ENCODE measurements at places on chromosomes 3 and 15.

DNA sequence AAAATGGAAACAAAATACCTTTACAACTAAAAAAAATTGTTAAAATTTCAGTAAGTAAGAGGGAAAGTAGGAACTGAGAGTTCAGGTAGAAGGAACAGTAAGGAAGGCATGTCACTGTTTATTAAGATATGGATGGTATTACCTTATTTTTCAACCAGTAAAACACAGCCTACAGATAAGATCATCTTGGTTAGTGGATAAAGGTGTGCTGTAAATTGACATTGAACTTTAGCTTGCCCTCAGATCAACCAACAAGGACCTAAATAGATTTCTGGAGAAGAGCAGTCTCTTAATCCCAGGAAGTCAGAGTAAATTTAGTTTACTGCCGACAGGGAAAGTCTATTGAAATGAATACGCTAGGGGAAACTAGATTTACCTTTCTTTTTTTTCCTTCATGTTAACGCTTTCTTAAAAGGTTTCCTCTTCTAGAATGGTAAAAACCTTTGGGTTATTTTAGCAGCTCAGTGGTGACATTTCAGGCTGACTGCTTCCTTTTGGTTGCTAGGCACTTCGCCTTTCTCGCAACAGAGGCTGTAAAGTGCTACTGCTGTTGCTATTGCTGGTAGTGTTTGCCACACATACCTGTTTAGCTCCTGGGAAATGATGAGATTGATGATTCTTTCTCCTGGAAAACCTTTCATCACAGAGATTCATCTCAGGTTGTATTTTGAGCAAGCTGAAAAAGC is 12.9 kb downstream of the DZIP3 start:
- no peak for DNase-seq

DNA sequence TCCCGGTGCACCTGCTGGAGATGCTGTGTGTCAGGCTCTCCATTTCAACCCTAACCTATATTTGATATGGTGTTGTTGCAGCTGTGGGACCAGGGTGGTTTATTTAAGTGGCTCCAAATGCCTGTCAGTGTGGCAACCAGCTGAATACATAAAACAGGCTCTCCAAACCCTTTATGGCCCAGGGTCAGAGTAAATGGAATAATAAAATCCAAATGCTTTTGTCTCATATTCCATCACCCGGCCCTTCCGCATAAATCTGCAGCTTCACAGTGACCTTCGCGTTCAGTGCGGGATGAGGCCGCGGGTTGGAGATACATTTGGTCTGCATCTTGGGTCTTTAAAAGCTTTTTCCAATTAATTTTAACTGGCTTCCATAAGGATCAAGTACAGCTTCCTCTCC is 382.1 kb upstream of the NR2F2 start:
- no peak for DNase-seq

- no peak for DNase-seq
Observed at GRCh38 chr3:70882104-70882503, 569.7 kb upstream of the MDFIC2 start.

DNA sequence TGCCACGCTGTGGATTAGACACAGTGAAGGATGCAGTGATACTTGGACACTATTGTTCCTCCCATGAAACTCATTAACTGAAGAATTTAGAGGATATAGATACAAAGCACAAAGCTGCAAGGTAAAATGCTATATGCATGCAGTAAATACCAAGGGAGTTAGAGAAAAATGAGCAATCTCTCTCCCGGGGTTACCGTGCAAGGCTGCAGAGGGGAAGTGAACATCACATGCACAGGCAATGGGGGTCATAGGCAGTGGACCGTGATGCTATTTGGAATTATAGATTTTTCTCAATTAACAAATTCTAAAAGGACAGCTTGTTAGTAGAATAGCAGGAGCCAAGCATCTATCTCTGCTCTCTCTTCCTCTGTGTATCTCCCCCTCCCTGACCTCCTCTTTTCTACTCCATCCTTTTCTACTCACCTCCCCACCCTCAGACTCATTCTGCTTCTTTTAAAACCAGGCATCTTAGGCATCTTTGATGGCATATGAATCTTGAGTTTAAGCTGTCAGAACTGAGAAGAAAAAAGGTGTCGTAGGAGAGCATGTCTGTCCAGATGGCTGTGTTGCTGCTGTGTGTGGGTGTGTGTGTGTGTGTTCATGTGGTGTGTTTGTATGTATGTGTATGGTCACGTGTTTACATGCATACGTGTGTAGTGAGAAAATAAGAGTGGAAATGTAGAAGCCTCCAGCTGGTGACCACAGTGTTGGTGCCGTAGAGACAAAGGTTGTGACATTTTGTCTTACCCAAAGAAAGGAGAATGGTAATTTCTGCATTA is 339.0 kb downstream of the EPHB1 start:
- no peak for DNase-seq

- DNase-seq, result no peak
Observed at GRCh38 chr15:66452420-66452819, 45.1 kb downstream of the SNAPC5 start.

DNA sequence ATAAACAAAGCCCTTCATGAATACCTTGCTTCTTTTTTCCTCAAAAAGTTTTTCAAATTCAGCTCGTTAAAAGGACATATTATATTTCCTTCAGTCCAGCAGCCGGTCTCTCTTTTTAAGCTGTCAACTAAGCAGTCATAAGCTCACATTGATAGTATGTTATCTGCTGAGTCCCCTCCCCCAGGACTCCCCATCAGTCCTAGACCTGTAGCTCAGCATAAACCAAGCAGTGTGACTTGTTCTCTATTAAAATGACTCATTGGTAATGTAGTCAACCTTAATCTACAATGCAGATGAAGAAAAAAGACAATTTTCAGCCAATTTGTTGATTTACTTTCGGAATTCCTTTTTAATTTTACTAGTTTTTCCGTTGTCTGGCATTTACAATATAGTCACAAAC is 483.8 kb downstream of the MECOM start:
- DNase-seq, result no peak

DNA sequence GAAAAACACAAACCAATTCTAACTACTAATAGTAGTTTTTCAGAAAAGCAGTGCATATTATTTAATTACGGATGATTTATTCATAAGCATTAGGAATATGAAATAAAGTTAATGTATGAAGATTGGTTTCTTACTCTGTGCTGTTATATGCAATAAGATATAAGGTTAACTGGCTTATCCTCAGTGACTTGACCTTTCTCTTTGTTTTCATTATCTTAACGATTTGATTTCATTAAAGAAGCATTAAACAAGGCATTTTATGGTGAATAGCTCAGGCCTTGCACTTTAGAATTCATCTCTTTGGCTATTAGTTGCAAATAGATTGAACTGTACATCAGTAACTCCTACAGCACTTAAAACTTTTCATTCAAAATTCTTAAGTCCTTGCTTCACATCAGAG is 28.9 kb downstream of the RAP2B start:
- DNase-seq, result no peak

GRCh38 chr3:105906836-105907235 is 38.0 kb upstream of the CBLB start:
- DNase-seq, result no peak

GRCh38 chr3:112587336-112587735 is 25.5 kb downstream of the SLC35A5 start:
- DNase-seq, result no peak

DNA sequence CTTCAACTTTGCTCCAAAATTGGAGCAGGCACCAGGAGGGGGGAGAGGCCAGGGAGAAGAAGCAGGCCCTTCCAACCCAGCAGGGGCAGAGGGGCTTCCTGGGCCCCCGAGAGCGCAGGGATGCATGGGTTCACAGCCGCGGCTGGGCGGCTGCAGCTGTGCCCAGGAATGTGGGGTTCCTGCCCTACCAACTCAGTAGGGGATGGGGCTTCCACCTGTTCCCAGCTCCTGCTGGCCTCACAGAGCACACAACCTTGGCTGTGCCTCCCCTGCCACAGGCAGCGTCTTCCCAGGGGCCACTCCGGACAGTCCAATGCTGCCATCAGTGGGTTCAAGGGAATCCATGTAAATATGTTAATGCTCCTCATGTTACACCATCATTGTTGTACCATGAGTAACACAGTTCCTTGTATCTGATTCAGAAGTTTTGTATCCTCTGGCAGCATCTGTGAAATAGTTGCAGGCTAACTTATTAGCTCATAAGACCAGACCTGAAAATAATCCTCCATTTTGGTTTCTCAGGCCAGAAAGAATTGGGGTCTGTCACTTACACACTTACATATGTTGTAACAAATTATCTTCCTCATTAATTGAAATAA is 12.1 kb upstream of the SIAH2 start:
- DNase-seq, result no peak

DNA sequence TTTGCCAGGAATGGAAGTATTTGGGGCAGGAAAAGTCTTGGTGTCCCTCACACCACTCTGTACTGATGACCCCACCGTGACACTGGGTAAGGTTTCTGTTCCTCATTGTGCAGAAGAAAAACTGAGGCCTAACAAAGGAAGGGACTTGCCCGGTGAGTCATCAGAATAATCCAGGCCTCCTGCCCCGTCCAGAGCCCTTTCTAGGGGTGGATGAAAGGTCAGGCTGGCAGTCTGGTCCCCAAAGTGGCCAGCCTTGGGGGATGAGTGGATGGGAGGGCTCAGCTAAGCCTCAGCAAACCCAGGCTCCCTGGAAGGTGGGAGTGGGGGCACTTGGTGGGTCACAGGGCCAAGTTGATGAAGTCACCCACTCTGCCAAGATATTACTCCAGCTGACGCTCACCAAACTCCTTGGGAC is 2.3 kb upstream of the DNAH1 start:
- DNase-seq, result peak; percentile 50

DNA sequence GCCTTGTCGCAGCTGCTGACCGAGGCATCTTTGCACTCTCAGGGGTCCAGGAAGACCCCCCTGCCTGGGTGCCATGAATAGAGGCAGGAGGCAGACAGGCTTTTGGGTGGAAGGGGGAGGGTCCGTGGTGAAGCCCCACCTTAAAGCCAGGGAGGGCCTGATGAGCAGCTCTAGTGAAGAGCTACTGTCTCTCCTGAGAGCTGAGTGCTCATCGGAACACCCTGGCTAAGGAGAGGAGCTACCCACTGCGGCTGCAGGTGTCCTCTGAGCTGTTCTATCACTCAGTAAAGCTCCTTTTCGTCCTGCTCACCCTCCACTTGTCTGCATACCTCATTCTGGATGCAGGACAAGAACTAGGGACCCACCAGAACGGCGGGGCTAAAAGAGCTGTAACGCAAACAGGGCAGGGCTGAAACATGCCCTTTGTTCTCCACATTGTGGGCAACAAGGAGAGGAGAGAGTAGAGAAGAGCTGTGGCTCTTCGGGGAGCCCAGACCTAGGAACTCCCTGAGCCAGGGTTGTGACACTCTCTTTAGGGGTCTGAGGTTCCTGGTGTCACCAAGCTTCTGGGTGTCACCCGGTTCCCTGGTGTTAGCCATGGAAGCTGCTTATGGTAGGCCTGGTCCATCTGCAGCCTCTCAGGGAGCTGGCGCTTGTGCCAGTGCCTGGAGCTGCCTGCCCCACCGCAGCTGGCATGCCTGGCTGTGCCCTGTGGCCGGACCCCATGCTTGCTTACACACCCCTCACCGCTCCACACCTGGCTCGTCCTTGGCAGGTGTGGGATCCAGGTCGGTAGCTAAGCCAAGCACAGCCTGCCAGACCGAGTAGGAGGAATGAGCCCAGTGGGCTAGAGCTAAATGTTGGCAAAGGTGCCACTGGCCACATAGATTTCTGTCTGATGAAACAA is 26.2 kb upstream of the TFG start:
- DNase-seq, result no peak

DNA sequence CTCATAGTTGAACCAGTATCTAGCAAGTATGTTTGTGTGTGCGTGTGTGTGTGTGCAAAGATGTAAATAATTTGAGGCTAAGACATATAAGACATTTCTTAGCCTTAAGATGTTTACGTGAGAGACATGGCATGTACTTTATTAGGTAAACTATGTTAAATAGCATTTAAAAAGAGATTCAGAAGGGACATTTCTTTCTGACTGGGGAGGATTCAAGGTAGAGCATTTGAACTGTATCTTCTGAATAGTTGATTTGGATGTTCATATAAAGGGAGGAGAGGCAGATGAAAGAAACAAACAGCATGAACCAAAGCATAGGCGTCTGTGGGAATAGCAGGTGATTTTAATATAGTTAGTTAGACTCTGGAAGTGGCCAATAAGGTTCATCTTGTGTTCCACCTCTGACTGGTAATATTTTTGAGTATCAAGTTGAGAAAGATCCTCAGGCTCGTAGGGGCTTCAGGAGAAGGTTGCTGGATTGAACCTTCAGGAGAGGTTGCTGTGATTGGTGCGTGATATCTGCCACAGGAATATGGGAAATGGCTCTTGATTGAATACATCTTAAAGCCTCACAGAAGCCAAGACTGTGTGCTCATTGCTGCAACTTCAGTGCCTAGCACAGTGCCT is 12.6 kb downstream of the NFKBIZ start:
- DNase-seq, result no peak

- no peak for DNase-seq
Observed at GRCh38 chr3:114626751-114627150, 332.9 kb downstream of the TIGIT start.

- DNase-seq, result peak; percentile 44
Observed at GRCh38 chr3:141796081-141796888, 33.1 kb downstream of the GRK7 start.
